CD4-positive, alpha-beta T cell (primary cell): ENCODE measurements at places on chromosomes 5 and 9.

GRCh38 chr5:65535529-65535987 is 27.4 kb downstream of the CENPK start:
- DNase-seq = no peak

DNA sequence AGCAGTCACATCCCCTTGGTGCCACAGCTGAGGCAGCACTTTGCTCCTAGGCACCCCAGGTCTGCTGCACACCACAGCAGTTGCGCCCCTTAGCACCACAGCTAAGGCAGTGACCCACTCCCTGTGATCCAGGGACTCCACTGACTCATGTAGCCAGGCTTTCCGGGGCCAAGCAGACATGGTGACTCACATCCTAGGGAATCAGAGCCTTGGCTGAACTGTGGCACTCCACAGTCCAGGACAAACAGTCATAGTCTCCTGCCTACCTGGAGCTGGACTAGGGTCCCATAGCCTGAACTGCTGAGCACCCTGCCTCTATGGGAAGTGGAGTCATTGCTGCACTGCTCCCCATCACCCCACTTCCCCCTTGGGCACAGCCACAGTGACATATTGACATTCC is 338.7 kb downstream of the NPR3 start:
- no peak for DNase-seq

DNA sequence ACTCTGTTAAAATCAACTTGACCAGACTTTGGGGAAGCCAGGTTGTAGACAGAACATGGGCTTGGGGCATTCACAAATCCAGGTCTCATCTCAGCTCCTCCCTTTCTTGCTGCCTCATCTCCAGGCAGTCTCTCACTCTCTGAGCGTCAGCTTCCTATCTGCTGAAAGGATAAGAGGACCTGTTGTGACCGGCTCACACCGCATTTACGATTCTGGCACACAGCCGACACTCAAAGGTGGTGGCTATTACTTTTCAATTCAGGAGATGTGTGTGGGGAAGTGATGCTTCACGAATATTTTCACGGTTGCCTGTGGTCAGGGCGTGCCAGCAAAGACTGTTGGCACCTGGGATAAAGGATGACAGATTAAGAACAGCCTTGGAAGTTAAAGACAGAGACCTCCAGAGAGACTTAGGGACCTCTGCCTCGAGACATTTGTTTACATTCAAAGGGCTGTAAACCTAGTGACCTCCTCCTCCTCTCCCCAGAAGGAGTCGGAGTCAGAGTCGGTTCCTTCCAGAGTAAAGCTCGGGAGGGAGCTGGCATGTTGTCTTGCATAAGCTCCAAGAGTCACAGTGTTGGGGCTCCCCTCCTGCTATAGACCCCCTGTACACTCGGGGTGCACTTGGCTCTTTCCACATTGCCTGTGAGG is 83.2 kb downstream of the AK8 start:
- no peak for DNase-seq

- DNase-seq = no peak
These were observed 105.6 kb downstream of the GOLPH3 start for GRCh38 chr5:32068561-32068960.

GRCh38 chr5:178384816-178385495 is 152.4 kb upstream of the PHYKPL start:
- DNase-seq = no peak

DNA sequence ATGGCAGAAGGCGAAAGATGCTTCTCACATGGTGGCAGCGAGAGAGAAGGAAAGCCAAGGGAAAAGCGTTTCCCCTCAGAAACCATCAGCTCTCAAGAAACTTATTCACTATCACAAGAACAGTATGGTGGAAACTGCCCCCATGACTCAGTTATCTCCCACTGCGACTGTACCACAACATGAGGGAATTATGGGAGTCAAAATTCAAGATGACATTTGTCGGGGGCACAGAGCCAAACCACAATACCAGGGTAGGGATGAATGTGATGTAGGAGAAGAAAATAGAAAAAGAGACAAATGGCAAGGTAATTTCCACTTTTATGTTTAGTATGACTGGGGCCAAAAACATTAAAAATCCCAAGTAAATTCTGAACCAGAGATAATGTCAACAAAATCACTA is 216.8 kb downstream of the TRIM36 start:
- DNase-seq = no peak

DNA sequence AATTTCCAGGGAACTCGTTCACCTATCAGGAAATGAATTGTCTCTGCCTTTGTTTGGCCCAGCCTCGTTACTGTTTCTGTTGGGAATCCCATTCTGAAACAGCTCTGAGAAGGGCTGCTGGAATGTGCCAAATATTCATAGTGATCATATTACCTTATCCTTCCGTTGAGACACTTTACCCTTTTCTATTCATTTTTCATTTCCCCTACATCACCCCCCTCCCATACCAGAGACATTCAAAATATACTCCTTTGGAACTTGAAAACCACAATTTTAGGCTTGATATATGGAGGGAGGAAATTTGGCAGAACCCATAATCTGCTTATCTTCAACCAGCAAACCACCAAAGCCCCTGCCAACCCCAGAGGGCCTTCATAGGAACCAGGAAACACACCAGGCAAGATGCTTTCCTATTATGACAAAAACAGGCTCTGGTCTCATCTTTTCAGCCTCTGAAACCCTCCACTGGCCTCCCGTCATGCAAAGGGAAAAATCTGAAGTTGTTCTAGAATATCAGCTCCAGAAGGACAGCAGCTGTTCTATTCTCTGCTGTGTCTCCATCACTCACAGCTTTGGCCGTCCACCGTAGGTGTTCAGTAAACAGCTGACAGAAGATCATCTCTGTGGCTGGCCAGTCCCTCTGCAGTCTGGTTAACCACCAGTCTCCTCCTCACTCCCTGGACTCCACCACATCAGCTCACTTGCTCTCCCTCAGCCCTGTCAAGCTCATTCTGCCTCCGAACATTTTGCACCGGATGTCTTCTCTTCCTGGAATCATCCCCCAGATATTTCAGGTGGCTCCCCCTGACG is 217.2 kb upstream of the WWC1 start:
- DNase-seq = no peak

GRCh38 chr9:26181836-26182235 is 503.6 kb upstream of the TUSC1 start:
- no peak for DNase-seq

DNA sequence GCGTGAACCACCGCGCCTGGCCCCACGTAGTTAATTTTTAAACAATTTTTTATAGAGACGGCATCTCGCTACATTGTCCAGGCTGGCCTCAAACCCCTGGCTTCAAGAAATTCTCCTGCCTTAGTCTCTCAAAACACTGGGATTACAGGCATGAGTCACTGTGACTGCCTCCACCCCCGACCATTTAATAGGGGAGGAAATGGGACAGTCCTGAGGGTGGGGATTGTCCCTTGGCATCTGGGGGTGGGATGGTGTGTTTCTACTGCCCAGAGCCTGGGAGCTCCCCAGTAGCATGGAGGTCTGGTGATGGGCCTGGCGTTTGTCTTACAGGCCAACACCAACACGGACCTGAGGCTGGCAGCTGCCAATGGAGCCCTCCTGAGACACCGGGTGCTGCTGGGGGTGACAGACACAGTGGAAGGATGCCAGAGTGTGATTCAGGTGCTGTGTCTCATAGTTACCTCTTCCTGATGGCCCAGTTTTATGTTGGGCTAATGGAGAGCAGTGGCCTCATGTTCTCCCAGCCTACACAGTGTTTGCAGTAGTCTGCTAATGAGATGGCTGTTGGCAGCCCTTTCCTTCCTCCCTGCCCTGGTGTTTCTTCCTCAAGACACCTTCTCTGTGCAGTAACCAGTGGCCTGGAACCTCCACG is 22.5 kb downstream of the TMEM268 start:
- no peak for DNase-seq

DNA sequence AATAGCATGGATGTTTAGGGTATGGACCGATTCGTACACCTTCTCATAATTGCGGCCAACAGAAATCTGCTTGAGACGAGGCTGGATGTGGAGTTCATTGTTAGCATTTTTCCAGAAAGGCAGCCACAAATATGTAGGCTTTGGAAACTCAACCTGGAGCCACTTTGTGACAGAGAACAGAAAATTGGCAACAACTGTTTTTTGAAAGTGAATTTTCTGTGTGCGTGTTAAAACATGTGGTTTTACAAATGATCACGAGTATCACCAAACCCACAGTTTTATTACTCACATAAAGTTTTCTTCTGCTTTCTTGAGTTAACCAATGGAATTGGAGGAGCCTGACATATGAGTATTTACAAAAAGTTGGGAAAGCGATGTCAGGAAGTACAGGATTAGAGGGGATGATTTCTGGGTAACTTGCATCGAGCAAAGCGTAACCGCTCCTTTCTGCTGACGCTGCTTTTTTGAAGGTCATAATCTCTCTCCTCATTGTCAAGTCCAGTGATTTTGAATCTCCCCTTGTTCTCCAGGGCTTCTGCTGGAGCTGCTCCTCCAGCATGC is 138.5 kb upstream of the TAF11L2 start:
- peak; percentile 21 for DNase-seq
